ENCODE measurements at places on chromosomes 7 and 10.
A peak's percentile ranks its signal among the peaks of the same experiment; 100 is the strongest.

- DNase-seq: no peak
These were observed 60.9 kb downstream of the GRB10 start for GRCh38 chr7:50721661-50722259.

GRCh38 chr7:17009007-17009719 is 127.4 kb upstream of the AGR3 start:
- peak; percentile 16 for DNase-seq

DNA sequence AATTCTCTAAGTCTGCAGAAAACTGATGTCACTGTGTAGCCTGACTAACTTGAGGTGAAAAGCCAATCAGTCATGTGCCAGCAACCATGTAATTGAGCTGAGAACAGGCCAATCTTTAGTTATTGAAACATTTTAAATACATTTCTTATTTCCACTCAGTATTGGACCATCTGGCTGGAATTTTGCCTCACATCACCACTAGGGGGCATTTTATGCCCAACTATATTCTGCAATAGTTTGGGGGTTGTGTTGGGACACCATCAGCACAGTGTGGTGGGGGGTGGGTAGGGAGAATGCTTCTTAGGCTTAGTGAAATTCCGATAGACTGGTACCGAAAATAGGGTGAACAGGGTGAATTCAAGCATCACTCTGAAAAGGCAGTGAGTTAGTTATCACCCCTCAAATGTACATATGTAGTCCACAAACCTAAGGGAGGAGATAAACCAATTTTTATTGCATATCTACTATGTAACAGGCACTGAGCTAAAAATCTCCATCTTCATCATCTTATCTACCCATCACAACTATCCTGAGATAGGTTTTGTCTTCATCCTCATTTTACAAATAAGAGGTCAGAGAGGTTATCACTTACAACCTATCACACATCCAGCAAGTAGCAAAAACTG is 17.8 kb downstream of the NPSR1 start:
- peak; percentile 25 for DNase-seq

GRCh38 chr10:74683067-74683466 is 143.3 kb upstream of the KAT6B start:
- DNase-seq: no peak

- no peak for DNase-seq
These were observed 40.8 kb downstream of the TAS2R41 start for GRCh38 chr7:143518521-143518920.

- no peak for DNase-seq
These were observed 410.7 kb downstream of the POM121L12 start for GRCh38 chr7:53446170-53446569.

DNA sequence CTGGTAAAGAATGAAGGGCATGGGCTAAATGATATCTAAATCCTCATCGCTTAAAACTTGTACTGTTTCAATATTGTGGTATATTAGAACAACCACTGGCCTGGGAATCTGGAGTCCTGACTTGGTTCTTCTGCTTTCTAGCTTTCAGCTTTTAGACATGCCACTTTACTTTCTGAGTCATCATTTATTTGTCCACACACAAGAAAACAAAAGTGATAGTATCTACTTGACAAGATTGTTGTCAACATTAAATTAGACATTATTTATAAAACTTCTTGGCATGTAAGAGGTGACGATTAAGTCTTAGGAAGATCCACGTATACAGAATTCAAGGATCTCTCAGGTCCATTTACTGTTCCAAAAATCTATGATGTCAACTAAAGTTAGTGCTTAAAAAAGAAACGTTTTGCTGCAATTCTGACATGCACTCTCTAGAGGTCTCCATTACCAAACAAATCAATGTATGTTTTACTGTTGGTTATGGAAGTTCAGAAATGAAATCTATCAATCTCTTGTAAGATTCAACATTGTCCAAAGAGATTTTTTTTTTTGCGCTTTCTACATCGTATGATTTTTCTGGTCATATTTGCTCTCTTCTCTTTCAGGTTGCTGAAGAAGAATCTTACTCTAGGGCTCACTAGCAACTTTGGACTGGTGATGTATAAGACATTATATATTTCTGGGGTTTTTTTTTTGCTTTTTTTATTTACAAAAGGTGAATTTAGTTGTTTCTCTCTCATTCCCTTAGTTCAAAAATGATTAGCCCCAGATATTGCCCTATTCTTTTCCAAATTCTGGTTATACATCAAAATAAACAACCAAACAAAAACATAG is 53.6 kb upstream of the DYNC1I1 start:
- DNase-seq: peak; percentile 34

GRCh38 chr10:28332726-28333125 is 29.9 kb upstream of the MPP7 start:
- DNase-seq: no peak

DNA sequence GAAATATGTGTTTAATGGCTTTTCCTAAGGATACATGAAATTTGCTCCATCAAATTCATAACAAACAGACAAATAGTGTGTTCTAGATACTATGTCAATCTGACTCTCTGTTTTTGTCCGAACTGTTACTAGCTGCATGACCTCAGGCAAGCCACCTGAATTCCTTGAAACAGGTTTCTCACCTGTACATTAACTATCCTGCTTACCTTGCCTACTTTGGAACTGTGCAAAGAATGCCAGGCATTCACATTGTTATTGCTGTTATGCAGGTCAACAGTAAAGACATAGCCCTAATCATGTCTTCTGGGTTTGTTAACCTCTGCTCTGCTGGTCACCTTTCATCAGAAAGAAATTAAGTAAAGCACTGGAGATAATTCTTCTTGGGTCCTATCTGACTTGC is 1283.9 kb upstream of the CELF2 start:
- no peak for DNase-seq

DNA sequence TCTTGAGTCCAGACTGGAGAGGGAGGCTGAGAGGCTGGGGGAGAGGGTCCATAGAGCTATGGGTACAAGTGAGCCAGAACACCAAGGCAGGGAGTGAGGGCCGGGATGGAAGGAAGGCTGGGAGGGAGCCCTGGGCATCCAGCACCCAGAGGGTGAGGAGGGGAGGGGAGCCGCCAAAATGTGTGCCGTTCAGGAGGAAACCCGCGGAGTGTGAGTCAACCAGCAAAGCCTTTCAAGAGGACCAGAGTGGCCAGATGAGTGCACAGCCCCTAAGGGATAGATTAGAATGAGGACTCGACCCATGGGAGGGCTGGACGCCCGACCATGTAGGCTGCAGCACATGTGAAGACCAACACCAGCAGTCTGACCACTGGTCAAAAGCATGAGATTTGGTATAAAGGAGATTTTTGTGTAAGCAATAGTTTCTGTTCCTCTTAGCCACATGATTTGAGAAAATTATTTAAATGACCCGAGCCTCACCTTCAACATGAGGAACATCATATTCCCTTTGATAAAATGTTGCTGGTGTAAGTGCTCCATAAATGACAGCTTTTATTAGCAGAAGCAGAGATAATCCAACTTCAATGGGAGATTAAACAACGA is 179.7 kb upstream of the GRB10 start:
- no peak for DNase-seq

- DNase-seq: no peak
These were observed 182.4 kb downstream of the DOCK4 start for GRCh38 chr7:112023786-112024185.

GRCh38 chr10:128046953-128047290 is 79.3 kb downstream of the MKI67 start:
- DNase-seq: no peak

GRCh38 chr7:4851459-4852422 is 10.1 kb downstream of the PAPOLB start:
- no peak for DNase-seq

- no peak for DNase-seq
These were observed 108.5 kb downstream of the FAM107B start for GRCh38 chr10:14665865-14666857.

DNA sequence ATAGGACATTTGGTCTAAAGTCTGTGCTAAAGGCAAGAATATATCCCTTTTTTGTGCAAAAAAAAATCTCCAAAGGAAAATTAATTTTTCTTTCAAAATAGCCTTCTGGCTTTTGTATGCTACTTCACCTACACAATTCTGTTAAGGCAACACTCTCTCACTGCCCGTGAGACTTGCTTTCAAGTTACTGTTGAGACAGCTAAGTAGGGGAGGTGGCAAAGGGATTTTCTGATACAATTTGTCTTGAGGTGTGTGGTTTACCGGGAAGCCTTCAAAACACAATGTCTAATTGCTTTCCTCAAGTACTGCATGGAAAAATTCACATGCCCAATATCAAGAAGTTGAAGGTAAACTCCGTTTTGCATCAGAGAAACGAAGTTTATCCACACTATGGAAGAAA is 50.8 kb upstream of the RSU1 start:
- DNase-seq: no peak

GRCh38 chr10:101284101-101284743 is 55.0 kb upstream of the LBX1 start:
- DNase-seq: no peak

DNA sequence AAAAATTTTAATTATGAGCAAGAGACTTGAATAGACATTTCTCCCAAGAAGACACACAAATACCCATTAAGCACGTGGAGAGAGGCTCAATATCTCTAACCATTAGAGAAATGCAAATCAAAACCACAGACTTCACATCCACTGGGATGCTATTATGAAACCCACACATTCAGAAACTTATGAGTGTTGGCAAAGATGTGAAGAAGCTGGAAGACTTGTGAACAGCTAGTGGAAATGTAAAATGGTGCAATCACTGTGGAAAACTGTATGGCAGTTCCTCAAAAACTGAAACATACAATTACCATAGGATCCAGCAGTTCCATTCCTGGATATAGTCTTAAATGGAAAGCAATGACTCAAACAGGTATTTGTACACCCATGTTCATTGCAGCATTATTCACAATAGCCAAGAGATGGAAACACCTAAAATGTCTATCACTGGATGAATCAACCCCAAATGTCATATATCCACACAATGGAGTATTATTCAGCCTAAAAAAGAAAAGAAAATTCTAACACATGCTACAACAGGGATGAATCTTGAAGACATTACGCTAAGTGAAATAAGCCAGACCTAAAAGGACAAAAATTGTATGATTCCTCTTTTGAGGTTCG is 53.5 kb upstream of the FRMD4A start:
- no peak for DNase-seq

- no peak for DNase-seq
These were observed 176.8 kb upstream of the RHOBTB1 start for GRCh38 chr10:61120805-61121204.
